ENCODE measurements at places on chromosomes 4 and X.

DNA sequence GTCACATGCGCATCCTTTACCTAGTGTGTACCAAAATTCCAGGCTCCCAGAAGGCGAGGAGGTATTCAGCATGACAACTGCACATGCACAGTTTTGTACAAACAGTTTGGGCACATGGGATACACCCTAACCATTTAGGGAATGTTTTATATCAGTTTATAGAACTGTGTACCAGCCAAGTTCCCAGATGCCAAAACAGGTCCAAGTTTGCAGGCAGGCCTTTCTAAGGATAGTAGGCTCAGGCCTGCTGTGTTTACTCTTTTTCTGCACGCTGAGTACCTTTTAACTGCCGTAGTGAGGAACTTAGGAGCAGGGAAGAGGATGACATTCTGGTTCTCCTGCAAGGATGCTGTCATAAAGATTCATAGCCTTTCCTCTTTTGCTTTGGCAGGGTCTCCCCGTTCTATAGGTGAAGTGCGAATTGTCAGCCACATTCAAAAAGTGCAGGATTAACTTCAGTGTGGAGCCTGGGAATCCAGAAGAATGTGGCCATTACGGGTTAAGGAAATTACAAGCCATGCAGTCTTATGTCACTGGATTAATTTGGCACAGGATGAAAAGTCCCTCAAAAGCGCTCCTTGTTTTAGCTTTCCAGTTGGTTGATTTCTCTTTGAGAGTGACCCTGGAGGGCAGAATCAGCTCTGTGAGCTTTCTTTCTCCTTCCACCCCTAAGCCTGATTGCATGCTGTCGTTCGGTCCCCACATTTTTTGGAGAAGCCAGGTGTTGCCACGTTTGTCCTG is 259.8 kb downstream of the ARHGAP10 start:
- no peak for DNase-seq

GRCh38 chrX:11540532-11541377 is 125.0 kb downstream of the ARHGAP6 start:
- no peak for DNase-seq

DNA sequence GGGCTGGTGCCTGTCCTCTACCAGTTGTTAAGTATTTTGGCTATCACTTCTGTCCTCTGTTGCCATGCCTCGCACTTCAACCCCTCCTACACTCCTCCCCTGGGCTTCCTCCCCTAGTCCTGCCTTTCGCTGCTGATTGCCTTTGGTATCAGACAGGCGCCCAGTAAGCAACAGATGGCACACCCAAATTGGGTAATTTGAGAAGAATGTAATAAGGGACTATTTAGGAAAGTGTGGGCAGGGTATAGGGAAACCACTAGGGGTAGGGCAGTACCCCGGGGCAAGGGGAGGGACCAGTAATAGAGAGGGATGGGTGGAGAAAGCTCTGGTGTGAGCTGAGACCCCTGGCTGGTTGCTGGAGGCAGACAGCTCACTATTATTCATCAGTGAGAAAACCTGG is 172.7 kb upstream of the USP9X start:
- peak; percentile 48 for DNase-seq

GRCh38 chrX:131588995-131589394 is 45.1 kb downstream of the OR13H1 start:
- DNase-seq: no peak

- DNase-seq: no peak
Measured at GRCh38 chr4:110224142-110224541, 25.7 kb upstream of the ELOVL6 start.

GRCh38 chr4:104138116-104138515 is 356.6 kb downstream of the CXXC4 start:
- no peak for DNase-seq

DNA sequence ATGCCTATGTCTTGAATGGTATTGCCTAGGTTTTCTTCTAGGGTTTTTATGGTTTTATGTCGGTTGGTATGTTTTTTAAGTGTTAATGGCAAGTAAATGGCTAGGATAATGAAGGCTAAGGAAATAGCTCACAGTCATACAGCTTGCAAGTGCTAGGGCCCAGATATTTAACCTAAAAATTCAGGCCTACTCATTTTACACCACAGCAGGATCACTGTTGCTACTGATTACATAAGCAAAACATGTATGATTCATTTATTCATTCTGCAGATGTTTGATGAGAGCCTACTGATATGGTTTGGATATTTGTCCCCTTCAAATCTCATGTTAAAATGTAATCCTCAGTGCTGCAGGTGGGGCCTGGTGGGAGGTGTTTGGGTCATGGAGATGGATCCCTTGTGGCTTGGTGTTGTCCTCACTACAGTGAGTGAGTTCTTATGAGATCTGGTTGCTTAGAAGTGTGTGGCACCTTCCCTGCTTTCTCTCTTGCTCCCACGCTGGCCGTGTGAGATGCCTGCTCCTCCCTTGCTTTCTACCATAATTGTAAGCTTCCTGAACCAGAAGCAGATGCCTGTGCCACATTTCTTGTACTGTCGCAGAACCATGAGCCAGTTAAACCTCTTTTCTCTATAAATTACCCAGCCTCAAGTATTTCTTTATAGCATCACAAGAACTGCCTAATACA is 175.5 kb downstream of the MAPK10 start:
- no peak for DNase-seq

GRCh38 chr4:121192480-121192879 is 28.4 kb upstream of the TNIP3 start:
- peak; percentile 56 for DNase-seq

GRCh38 chr4:94479358-94480141 is 27.8 kb downstream of the PDLIM5 start:
- DNase-seq: no peak

- peak; percentile 48 for DNase-seq
Measured at GRCh38 chr4:125321709-125322365, 7.1 kb downstream of the FAT4 start.

- DNase-seq: no peak
Measured at GRCh38 chr4:84639145-84639544, 56.2 kb downstream of the CDS1 start.

GRCh38 chrX:140298960-140299825 is 205.7 kb downstream of the SOX3 start:
- no peak for DNase-seq

GRCh38 chr4:22842360-22843018 is 149.8 kb downstream of the GBA3 start:
- no peak for DNase-seq

- no peak for DNase-seq
Measured at GRCh38 chr4:133581996-133582619, 433.0 kb downstream of the PCDH10 start.

DNA sequence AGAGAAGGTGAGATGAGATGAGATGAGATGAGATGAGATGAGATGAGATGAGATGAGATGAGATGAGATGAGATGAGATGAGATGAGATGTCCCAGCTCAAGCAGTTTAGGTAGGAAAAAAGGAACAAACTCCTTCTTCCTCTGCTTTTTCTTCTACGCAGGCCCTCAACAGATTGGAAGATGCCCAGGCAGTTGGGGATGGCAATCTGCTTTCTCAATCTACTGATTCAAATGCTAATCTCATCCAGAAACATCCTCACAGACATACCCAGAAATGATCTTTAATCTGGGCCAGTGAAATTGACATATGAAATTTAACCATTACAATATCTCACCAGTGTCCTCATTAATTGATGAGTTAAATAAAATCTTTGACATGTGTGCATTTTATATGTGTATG is 370.3 kb upstream of the SLC7A11 start:
- no peak for DNase-seq

DNA sequence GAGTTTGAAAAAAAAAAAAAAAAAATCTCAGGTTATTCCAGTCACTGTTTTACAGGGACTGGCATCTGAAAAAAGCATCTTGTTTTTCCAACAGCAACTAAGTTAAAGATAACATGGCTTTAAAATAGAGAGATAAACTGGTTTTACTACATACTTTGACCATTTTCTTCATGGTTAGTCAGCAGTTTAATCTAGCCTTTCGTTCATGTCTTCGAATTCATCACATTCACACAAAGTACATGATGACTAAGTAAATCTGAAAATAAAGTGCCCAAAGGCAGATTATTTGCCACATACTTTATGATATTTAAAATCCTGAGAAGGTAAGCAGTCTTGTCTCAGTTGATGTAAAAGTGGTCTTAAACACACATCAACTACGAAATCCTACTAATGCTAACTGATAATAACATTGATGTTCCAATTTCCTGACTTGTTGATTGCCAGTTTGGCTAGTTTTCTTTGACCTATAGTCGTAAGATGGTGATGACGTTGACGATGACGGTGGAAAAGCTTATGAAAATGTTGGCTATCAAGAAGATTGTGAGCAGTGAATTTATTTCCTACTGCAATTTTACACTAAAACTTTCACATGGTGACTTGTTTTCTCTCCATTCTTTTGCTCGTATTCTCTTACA is 540.5 kb upstream of the BOD1L1 start:
- peak; percentile 63 for DNase-seq

GRCh38 chrX:13257223-13258051 is 62.4 kb downstream of the ATXN3L start:
- no peak for DNase-seq

- no peak for DNase-seq
Measured at GRCh38 chr4:99790796-99791617, 25.6 kb upstream of the DAPP1 start.

GRCh38 chr4:13654162-13654797 is 26.8 kb upstream of the BOD1L1 start:
- DNase-seq: peak; percentile 80

DNA sequence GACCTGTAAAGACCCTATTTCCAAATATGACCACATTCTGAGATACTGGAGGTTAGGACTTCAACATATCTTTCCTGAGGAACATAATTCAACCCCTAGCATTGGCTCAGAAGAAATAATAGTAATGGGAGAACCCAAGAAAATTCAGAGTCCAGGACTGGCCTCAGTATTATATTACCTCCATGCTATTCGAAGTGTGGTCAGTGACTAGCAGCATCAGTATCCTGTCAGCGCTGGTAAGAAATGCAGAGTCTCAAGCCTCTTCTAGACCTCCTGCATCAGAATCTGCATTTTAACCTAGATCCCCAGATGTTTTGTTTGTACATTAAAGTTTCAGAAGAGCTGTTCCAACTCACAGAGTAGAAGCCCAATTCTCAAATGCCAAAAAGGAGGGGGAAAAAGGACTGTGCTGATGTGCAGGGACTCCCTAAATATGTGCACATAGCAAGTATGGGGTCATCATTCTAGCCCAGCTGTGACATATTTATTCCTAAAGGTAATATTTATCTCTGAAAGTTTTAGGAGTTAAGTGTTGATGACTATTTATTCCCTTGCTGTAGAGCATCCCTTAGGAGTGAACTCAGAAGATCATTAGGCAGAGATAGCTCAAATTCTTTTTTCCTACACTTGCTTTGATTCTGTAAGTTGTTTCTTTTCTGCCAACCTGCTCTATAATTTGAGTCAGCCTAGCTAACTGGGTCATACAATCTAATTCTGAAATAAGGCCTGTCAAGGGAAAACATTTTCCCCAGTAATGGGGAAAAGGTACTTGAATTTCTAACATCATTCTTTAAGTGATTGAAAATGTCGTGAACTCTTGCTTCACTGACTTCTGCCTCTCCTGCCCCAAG is 361.9 kb downstream of the ARHGAP24 start:
- no peak for DNase-seq

- no peak for DNase-seq
Measured at GRCh38 chrX:77528034-77528433, 80.8 kb downstream of the FGF16 start.

DNA sequence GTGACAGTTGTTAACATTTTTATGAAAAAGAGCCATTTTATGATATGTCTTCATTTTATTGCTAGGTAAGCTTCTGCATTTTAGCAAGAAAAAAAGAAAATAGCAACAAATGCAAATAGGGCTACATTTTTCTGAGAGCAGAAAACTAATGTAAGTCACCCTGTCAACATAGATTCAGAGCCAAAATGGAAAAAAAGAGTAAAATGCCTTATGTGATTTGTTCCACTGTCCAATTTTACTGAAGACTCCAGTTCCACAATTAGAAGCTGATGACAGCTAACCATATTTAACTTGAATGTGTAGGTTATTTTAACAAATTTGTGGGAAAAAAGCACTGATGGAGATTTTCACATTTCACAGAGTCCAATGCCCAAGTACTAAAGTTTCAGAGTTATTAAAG is 772.3 kb downstream of the FAT4 start:
- no peak for DNase-seq

GRCh38 chr4:107828315-107829090 is 3.8 kb downstream of the SGMS2 start:
- DNase-seq: no peak

DNA sequence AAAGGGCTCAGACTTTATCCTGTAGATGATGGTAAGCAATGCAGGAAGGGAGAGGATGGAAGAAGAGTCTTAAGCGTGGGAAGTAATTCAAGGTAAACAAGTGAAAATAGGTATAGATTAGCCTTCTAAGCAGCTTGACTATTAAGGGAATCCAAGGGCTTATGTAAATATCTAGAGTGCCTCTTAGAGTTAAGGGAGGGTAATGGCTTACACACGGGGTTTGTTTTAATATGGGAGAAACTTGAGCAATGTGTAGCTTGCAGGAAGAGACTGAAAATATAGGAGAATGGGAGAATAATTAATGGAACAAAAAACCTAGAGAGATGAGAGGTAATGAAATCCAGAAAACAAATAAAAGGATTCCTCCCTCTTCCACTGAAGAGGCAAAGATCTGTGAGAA is 12.8 kb upstream of the SAP30 start:
- no peak for DNase-seq

- peak; percentile 2 for DNase-seq
Measured at GRCh38 chr4:15738877-15739276, 36.0 kb downstream of the BST1 start.

GRCh38 chr4:182286035-182286434 is 42.8 kb downstream of the TENM3 start:
- no peak for DNase-seq

DNA sequence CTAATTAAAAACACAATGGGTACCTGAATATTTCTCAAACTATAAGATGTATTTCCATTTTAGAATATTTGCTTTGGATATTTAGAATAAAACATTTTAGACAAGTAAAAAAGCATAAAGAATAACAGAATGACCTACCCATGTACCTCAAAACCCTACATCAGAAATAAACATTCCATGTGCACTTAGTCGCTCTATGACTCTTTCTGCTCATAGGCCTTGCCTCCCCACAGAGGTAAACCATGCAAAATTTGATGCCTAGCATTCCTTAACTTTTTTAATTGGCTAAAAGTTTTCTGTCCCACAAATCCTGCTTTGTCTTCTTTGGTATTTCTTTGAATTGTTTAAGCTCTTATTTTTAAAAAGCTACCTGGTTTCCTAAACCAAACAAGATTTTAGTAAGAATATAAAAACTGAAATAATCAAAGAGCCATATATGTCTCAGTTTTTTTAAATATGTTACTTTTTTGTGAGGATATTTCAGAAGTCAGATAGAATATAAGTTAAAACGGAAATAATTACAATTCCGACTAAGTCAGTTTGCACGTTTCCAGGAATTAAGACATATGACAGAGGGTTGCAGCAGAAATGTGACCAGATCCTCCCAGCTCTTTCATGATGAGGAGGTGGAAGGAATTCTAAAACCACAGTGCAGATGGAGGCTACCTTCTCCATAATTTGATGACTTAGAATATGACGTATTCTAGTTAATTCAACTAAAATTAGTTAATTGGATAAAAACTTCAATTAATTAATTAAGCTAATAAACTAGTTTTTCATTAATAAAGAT is 102.5 kb downstream of the FIP1L1 start:
- DNase-seq: peak; percentile 62

- DNase-seq: peak; percentile 4
Measured at GRCh38 chr4:63036159-63036866, 1372.9 kb downstream of the TECRL start.
